D341Med (cell line): ENCODE measurements at places on chromosomes 1 and 21.
A peak's percentile ranks its signal among the peaks of the same experiment; 100 is the strongest.

DNA sequence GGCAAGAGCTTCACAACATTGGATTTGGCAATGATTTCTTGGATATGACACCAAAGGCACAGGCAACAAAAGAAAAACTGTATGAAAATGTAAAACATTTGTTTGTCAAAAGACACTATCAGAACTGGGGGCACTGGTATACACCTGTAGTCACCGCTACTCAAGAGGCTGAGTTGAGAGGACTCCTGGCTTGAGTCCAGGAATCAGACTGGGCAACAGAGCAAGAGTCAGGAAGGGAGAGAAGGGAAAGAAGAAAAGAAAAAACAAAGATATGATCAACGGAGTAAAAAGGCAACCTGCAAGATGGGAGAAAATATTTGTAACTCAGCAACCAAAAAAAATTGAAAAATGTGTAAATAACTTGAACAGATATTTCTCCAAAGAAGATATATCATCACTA is 6.0 kb upstream of the TUT4 start:
- DNase-seq = no peak

- no peak for DNase-seq
Observed at GRCh38 chr1:201020040-201020591, 3.4 kb downstream of the KIF21B start.

DNA sequence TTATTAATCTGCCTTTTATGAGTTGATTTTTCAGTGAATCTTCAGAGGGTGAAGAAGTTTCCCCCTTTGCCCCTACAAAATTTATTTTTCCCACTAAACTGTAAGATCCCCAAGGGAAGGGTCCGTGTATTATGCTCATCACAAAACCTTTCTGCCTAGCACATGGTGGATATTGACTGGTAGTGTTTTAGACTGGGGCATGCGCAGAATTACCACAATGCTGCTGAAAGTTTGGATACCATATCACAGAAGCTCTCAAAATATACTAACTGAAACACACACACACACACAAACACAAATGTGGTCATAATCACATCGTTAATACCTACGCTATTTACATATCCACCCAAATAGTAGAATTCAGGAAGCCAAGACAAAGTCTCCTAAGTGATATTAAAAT is 28.0 kb upstream of the DMRTB1 start:
- no peak for DNase-seq

GRCh38 chr1:3906672-3907020 is 6.6 kb upstream of the C1orf174 start:
- no peak for DNase-seq

- DNase-seq = no peak
Observed at GRCh38 chr1:145959957-145960467, 2.2 kb upstream of the LIX1L start.

- DNase-seq = no peak
Observed at GRCh38 chr1:29315262-29315661, 78.9 kb downstream of the PTPRU start.

- peak; percentile 81 for DNase-seq
Observed at GRCh38 chr1:36369061-36369861, 16.5 kb downstream of the STK40 start.

GRCh38 chr21:32733356-32733755 is 5.5 kb upstream of the SYNJ1 start:
- no peak for DNase-seq

- DNase-seq = no peak
Observed at GRCh38 chr1:31435471-31436409, 22.7 kb downstream of the SERINC2 start.

- no peak for DNase-seq
Observed at GRCh38 chr1:36115200-36115669, 9.8 kb downstream of the COL8A2 start.

DNA sequence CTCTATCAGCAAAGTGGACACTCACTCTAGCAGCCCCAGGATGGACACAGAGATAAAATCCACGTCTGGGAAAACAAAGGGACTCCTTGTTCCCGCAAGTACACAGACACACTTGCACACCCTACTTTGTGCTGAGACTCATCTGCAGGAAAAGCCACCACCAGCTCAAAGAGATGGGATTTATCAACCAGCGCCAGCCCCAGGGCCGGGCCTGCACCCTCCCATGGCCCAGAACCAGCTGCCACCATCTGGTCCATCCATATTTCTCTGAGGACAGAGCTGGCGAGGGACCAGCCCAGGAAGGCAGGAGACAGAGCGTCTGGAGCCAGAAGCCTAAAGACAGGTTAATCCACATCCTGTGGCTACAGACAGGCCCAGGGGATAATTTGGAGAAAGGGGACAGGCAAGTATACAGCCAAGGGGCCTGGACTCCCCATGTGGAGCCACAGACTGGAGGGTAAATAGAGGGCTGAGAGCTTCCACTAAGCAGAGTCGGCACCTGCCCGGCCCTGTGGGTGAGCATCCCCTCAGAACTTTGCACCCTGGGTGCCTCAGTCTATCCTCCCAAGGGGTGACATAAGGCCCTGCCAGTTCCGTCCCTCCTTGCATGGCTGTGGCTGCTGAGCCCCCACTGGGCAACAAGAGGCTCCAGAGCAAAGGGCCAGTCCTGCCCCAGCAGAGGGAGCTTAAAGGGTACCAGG is 233.9 kb downstream of the PTPRU start:
- DNase-seq = peak; percentile 88

DNA sequence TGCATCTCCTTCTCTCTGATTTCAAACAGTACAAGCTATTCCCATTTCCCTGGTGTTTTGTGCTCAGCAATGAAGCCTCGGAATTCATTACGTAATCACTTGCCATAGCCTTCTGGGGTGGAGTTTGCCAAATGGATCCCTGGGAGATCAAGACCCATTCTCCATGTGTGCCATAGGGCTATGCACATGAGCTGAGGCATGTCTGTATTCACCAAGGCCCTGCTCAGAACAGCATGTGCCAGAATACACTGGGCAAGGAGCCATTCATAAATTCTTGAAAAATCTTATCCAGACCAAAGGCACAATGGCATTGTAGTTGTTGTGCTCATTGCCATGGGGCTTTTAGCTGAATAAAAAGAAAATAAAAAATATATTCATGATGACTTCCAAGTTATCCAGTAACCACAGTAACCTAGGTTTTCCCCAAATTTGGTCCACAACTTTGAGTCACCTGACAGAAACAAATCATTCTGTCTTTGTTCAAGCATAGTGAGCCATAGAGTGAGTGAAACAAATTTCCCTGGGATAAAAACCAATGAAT is 53.0 kb downstream of the CRB1 start:
- DNase-seq = no peak

- peak; percentile 100 for DNase-seq
Observed at GRCh38 chr1:182391362-182392049, at the start of gene GLUL. GLUL (minus strand) TSS chr1:182391790; CDS start chr1:182388737, 3,053 bp downstream.

GRCh38 chr1:23585321-23586022 is 26.2 kb upstream of the ID3 start:
- no peak for DNase-seq

- no peak for DNase-seq
Observed at GRCh38 chr21:42093991-42094421, 22.9 kb downstream of the UMODL1 start.

DNA sequence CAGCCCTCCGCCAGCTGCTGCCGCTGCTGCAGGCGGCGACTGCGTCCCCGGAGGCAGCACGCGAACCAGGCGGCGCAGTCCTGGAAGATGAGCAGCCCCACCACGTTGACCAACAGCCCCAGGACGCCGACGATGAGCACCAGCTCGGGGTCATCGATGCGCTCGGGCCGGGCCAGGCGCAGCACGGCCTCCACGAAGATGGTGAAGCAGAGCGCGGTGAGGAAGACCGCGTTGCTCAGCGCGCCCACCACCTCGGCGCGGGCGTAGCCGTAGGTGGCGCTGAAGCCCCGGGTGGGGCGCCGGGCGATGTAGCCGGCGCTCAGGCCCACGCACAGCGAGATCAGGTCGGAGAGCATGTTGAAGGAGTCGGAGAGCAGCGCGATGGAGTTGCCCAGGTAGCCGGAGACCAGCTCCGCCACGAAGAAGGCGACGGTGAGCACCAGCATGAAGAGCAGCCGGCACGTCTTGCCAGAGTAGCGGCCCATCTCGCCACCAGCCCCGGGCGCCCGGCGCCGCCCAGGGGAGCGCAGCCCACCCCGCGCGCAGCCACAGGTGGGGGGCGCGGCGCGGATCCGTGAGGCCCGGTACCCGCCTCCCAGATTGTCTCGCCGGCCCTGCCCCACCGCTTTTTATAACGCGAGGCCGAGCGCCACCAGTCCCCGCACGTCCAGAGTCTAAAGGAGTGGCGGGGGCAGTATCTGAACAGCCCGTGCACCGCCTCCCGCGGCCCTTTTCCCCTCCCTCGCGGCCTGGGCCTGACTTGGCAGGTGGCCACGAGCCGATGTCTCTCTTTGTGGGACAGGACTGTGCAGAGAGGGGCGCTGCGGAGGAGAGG is at the start of gene SLC30A10:
SLC30A10 (minus strand) TSS at position 602 of the 835 bp plus-strand sequence; CDS start at position 485, 117 bp downstream.
- DNase-seq = peak; percentile 89

DNA sequence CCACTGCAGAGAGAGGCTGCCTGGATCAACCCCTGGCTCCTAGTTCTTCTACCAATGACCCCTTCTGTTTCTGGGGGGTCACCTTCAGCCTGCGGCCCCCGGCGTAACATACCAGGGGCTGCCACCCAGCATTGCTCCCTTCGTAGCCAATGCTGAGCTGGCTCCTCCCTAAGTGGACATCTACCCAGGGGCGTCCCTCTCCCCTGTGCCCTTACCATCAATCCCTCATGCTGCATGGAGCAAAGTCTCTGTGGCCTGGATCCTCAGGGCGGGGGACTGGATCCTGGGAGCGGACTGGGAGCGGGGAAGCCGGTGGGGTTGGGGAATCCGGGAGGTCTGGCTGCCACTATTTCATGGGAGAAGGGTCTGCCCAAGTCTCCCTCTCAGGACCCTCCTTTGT is 28.6 kb downstream of the TRIM67 start:
- DNase-seq = no peak

- DNase-seq = no peak
Observed at GRCh38 chr1:72324451-72324850, 42.1 kb upstream of the NEGR1 start.

DNA sequence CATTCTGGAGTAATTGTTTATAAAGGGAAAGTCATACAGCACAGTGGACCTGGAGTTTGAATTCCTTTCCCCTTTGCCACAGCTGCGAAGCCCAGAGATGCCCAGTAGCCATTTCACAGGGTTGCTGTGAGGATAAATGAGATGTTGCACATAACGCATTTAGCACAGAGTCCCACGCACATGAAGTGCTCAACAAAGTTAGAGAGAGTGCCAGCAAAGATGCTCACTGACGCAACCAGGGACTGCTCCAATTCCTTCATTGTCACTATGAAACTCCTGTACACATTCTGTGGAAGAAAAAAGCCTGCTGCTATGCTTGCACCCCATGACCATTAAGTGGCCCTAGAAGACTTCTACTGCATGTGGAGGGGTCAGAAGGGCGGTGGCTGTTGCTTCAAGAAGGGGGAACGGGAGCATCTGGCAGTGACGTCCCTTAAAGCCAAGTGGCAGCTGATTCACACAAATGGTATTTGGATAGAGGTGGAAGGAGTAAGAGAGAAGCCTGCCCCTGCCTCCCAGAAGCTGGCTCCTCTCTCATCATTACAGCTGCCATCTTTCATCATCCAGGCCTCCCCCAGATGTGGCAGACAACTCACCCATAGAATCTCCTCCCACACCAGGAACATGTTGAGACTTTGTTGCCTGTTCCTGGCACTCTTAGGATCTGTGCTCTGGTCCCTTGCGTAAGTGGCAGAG is 26.5 kb upstream of the VAV3 start:
- DNase-seq = no peak

- DNase-seq = no peak
Observed at GRCh38 chr1:156922986-156923669, 2.7 kb downstream of the LRRC71 start.

GRCh38 chr1:68116643-68117235 is 66.3 kb upstream of the DIRAS3 start:
- DNase-seq = peak; percentile 49

DNA sequence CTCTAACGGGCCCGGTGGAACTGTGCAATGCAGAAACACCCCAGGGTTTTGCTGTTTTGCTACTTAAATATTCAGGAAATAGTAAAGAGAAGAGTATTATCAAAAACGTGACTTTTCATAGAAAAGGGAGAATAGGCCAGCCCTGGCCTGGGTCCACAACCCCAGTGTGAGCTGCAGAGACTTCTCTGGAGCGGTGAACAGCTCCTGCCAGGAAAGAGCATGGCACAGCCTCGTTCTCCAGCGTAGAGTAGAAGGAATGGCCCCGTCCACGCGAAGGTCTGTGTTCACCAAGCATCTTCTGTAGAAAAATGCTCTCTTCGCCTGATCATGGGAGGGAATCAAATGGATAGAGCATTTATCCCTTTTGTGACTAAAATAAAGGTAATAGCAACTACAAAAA is 51.4 kb downstream of the PDE9A start:
- DNase-seq = no peak

GRCh38 chr1:109814223-109814622 is 50.5 kb upstream of the EPS8L3 start:
- peak; percentile 63 for DNase-seq

GRCh38 chr1:114130846-114131525 is 22.7 kb downstream of the SYT6 start:
- DNase-seq = no peak

GRCh38 chr21:41359286-41359685 is 2.5 kb upstream of the MX2 start:
- no peak for DNase-seq

- DNase-seq = no peak
Observed at GRCh38 chr1:89755591-89755990, 65.2 kb upstream of the LRRC8D start.

- DNase-seq = no peak
Observed at GRCh38 chr1:96559707-96560596, 161.6 kb upstream of the PTBP2 start.

GRCh38 chr1:224509907-224510306 is 75.3 kb upstream of the WDR26 start:
- DNase-seq = no peak

GRCh38 chr1:111052246-111052645 is 87.6 kb downstream of the DRAM2 start:
- no peak for DNase-seq

DNA sequence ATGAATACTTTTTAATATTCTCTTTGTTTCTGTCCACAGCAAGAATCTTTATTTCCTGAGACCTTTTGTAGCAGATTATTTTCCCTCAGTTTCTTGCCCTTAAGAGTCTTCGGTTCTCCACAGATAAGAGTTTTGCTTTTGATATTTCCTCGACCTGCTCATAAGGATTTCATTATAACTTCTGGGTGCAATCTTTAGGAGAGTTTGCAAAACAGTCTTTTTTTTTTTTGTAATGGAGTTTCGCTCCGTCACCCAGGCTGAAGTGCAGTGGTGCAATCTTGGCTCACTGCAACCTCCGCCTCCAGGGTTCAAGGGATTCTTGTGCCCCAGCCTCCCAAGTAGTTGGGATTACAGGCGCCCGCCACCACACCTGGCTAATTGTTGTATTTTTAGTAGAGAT is 10.1 kb upstream of the UBE4B start:
- DNase-seq = no peak
